ENCODE measurements at places on chromosomes 2 and 18. TPM values are rescaled to one million over a fixed set of nuclear protein-coding genes. Genes with fewer than 3 reads are reported as not detected.

CFAP65 gene
- total RNA-seq, result 0.85 TPM

DNA sequence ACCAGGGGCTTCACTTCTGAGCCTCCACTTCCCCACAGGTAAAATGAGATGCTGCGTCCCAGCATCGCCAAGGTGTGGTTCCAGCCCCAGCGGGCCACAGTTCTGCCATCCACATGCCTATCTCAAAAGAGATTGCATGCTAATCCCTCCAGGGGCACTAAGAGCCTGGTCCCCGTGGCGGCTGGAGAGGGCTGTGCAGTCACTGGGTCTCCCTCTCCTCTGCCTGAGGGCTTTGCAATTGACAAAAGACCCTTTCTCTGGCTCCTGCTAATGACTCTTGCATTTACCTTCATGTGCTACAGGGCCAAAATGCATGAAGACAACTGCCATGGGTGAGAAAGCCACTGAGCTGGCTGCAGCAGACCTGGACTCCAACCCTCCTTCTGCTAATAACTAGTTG lies 18.5 kb downstream of the ZBTB7C start:
- peaks cover 4% of the 10 kb centered on the region for H3K4me1 ChIP-seq
- H3K4me3 ChIP-seq, result no peak overlapping the region
- no peaks in the 10 kb centered on the region for H3K36me3 ChIP-seq
- DNase-seq, result no peak

GRCh38 chr2:234823877-234824376 lies 127.9 kb upstream of the SH3BP4 start:
- H3K27ac ChIP-seq, result no peak overlapping the region
- peaks cover 7% of the 10 kb centered on the region for H3K4me1 ChIP-seq
- H3K27me3 ChIP-seq, result no peaks in the 10 kb centered on the region

DNA sequence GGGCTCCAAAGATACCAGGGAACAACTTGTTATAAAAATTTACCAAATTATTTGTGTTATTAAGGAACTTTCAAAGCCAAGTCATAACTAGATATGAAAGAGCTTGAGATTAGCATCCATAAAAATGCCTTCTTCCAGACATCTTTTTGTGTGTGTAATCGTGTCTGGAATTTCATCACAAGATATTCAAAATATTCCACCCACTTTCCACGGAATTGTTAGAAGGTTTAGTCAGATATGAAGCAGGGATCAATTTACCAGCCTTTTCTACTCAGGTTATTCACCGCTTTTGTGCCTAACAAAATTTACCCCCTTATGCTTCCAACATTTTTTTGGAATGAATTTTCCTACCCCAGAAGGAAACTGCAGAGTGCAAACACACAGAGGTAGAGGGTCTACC lies 130.2 kb upstream of the ACVR2A start:
- H3K4me3 ChIP-seq, result no peak overlapping the region
- H3K27ac ChIP-seq, result no peak overlapping the region
- DNase-seq, result no peak
- H3K27me3 ChIP-seq, result no peaks in the 10 kb centered on the region

GRCh38 chr2:186302263-186302662 lies 183.8 kb upstream of the ZC3H15 start:
- H3K36me3 ChIP-seq, result no peaks in the 10 kb centered on the region
- no peak overlapping the region for H3K4me3 ChIP-seq
- H3K4me1 ChIP-seq, result no peaks in the 10 kb centered on the region
- no peak for DNase-seq
- H3K27me3 ChIP-seq, result no peaks in the 10 kb centered on the region
- H3K27ac ChIP-seq, result no peak overlapping the region

EGR4 gene
- total RNA-seq, result not detected

GRCh38 chr2:159202568-159203071 lies 83.9 kb downstream of the WDSUB1 start:
- H3K36me3 ChIP-seq, result no peaks in the 10 kb centered on the region
- no peak overlapping the region for H3K4me3 ChIP-seq
- no peaks in the 10 kb centered on the region for H3K4me1 ChIP-seq
- no peak overlapping the region for H3K27ac ChIP-seq
- DNase-seq, result no peak
- no peaks in the 10 kb centered on the region for H3K27me3 ChIP-seq

- peak; percentile 61 for DNase-seq
- no peak overlapping the region for H3K4me3 ChIP-seq
- no peaks in the 10 kb centered on the region for H3K4me1 ChIP-seq
- no peaks in the 10 kb centered on the region for H3K36me3 ChIP-seq
- H3K27ac ChIP-seq, result no peak overlapping the region
Observed at GRCh38 chr2:237122214-237122666, 36.6 kb downstream of the COPS8 start.

GYPC gene
- 70.1 TPM for total RNA-seq

DNA sequence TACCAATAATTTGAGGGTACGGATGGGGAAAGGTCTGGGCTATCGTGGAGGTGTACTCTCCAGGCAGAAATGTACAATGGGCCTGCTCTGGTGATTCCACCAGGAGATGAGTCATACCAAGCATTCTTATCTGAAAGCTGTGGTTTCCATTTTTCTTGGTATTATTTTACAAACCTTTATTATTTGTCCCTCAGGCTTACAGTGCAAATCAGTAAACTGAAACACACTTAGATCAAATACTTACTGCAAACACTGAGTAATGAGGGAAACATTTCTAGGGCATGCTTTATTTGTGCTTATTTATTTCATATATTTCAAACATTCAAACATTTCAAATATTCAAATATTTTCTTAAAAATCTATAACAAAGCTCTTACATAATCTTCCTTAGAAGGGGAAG lies 319.8 kb downstream of the RND3 start:
- H3K4me3 ChIP-seq, result no peak overlapping the region
- no peaks in the 10 kb centered on the region for H3K4me1 ChIP-seq
- no peaks in the 10 kb centered on the region for H3K36me3 ChIP-seq
- H3K27ac ChIP-seq, result no peak overlapping the region
- no peaks in the 10 kb centered on the region for H3K27me3 ChIP-seq
- DNase-seq, result no peak

UGT1A3 gene
- not detected for total RNA-seq

SNTG2 gene
- total RNA-seq, result 1.6 TPM

All from ovary (tissue), 10 donors.